ENCODE measurements at places on chromosomes 12 and 14. TPM values are rescaled to one million over a fixed set of nuclear protein-coding genes. Genes with fewer than 3 reads are reported as not detected.
A peak's percentile ranks its signal among the peaks of the same experiment; 100 is the strongest.

DNA sequence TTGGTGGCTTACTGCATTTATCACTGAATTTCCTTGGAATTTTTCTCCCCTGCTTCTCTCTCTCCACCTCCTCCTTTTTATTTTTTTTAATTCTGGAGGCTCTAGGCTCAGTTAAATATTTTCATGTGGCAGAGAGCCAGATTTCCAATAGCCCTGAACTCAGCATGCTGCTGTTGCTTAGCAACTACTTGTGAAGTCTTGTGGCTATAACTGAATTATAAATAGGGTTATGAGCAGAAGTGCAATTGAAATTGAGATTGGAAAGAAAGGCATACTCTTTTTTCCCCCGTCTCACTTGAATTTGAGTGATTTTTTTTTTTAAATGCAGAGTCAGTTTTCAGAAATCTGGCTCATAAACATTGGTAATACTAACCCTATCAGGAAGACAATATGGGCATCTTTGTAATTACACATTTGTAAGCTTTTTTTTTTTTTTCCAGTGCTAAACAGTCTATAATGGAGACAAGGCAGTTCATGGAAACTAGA is 38.3 kb downstream of the ATF7IP start:
- no peaks in the 10 kb centered on the region for H3K36me3 ChIP-seq
- no peaks in the 10 kb centered on the region for H3K27me3 ChIP-seq
- peak overlapping the region; percentile 33 for H3K27ac ChIP-seq
- no peak for DNase-seq
- H3K4me3 ChIP-seq, result no peak overlapping the region
- H3K4me1 ChIP-seq, result no peaks in the 10 kb centered on the region

The PLEKHH1 gene
- 2.3 TPM for total RNA-seq

- H3K36me3 ChIP-seq, result peaks cover 12% of the 10 kb centered on the region
- peaks cover 3% of the 10 kb centered on the region for H3K4me1 ChIP-seq
- no peak overlapping the region for H3K27ac ChIP-seq
These were observed 10.3 kb downstream of the MIS18BP1 start for GRCh38 chr14:45242706-45243105.

GRCh38 chr14:60245380-60246177 is 3.4 kb upstream of the PPM1A start:
- no peak overlapping the region for H3K4me3 ChIP-seq
- no peak for DNase-seq
- H3K4me1 ChIP-seq, result peaks cover 3% of the 10 kb centered on the region
- H3K27ac ChIP-seq, result no peak overlapping the region
- H3K27me3 ChIP-seq, result no peaks in the 10 kb centered on the region

- H3K4me3 ChIP-seq, result no peak overlapping the region
- no peaks in the 10 kb centered on the region for H3K4me1 ChIP-seq
- no peak overlapping the region for H3K27ac ChIP-seq
- H3K27me3 ChIP-seq, result no peaks in the 10 kb centered on the region
- DNase-seq, result no peak
- no peaks in the 10 kb centered on the region for H3K36me3 ChIP-seq
These were observed 371.1 kb upstream of the RPL10L start for GRCh38 chr14:47022721-47023120.

DNA sequence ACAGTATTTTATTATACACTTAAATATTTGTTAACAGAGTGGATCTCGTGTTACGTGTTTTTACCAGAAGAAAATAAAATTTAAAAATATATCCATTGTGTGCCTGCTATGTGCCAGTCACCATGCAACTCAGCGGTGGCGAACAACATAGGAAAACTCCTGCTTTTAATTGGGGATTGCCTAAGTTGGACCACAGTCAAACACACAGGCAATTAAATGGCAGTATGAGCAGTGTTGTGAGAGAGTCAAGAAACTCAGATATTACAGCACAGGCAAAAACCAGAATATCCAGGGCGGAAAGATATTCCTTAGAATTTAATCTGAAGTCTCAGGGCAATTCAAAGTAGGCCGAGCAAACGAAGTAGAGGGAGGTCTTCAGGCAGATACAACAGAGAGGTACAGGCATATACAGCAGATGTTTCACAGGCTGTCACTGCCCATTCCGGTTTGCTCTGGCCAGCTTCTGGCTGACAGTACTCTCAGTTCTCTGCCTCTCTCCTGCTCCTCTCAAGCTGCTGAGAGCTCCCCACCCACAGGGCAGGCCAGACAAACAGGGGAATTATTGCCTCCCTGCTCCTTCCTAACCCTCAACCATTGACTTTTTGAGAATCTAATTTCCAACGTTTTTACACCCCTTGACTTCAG is 540.2 kb upstream of the TMEM132C start:
- DNase-seq, result no peak
- no peaks in the 10 kb centered on the region for H3K4me1 ChIP-seq
- H3K4me3 ChIP-seq, result no peak overlapping the region
- H3K27me3 ChIP-seq, result no peaks in the 10 kb centered on the region

The KRT6B gene
- total RNA-seq, result not detected

DNA sequence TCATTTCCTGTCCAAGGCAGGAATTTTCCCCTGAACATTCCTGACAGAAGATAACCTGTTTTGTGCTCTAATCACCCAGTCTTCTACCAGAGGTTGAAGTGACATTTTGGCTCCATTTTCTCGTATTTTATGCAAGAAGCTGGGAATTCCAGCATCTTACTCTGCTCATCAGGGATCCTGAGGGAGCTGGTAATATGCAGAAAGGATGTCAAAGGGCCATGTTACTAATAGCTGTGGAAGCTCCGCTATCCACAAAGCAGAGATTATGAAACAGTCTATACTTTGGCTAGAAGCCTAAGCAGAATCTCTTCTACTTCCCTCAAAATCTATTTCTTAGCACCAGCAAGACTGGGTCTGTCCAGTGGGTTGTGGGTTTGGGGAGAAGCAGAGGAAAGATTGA is 613.0 kb downstream of the DIO2 start:
- no peak for DNase-seq
- no peaks in the 10 kb centered on the region for H3K4me1 ChIP-seq
- H3K4me3 ChIP-seq, result no peak overlapping the region
- H3K27ac ChIP-seq, result no peak overlapping the region
- no peaks in the 10 kb centered on the region for H3K36me3 ChIP-seq

DNA sequence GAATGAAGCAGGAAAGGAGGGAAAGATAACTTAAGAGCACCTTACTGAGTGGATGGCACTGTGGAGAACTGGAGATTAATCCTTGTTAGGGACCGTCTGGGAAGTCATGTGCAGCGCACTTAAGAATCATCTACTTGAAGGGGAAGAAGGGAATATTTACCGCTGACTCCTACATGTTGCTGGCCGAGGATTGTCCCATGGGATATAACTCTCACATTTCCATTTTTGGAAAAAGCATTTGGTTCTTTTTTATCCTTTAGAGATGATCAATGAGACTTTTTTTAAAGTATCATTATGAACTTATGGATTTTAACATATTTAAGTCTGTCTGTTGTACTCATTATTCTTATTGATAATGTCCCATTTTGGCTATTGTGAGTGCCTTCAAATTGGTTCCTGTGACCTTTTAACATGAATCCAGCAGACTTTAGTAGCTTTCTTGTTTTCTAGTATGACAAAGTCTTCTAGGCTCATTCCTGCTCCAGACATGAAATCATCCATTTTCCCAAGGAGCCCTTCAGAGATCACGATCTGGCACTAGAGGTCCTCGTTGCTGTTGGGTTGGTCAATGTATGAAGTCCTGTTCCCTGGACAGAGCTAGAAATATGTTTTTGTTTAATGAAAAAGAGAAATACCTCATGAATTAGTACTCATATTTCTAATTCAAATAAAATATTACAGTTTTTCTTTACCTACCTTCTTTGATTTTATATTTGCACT is 20.2 kb upstream of the FAM234B start:
- H3K36me3 ChIP-seq, result no peaks in the 10 kb centered on the region
- no peak for DNase-seq
- H3K27me3 ChIP-seq, result no peaks in the 10 kb centered on the region
- H3K4me3 ChIP-seq, result no peak overlapping the region
- H3K27ac ChIP-seq, result no peak overlapping the region

- H3K4me3 ChIP-seq, result peak overlapping the region; percentile 57
- H3K36me3 ChIP-seq, result no peaks in the 10 kb centered on the region
- peak overlapping the region; percentile 76 for H3K27ac ChIP-seq
- peaks cover 16% of the 10 kb centered on the region for H3K4me1 ChIP-seq
These were observed 516 bp downstream of the ANKRD9 start for GRCh38 chr14:102508774-102509745.

DNA sequence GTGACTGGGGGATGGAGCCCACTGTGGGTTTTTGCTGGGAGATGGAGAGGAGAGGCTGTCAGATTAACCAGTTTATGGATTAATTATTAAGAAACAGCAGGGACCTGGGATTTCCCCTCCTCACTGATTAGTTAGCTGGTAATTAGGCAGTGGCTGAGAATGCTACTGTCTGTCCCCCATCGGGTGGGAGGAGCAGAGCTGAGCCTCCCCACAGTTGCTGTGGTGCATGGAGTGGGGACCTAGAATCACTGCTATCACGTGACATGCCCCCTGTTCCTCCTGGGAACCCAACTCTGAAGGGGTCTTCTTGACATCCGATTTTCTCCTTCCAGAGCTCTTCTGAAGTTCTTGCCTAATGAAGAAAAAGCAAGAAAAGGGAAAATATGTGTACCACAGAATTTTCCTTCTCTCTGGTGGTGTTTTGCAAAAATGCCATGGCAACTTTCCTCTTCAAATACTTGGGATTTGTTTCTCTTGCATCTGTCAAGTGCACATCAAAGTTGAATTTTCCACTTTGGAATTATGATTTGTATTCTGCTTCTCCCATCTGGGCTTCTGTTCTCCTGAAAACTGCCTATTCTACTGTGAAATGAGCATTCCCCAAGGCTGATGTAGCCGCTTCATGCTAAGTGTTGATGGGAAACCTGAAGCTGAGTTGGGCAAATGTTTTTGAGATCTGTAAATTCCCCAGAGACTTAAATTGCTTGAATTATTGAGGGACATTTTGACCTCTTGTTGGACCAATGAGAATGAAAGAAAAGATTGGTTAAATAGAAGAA is 264.2 kb downstream of the RGS6 start:
- no peaks in the 10 kb centered on the region for H3K27me3 ChIP-seq
- no peak overlapping the region for H3K27ac ChIP-seq
- DNase-seq, result no peak

The KTN1 gene
- 179 TPM for total RNA-seq

GRCh38 chr14:85358136-85358785 is 171.7 kb upstream of the FLRT2 start:
- H3K4me3 ChIP-seq, result no peak overlapping the region
- H3K4me1 ChIP-seq, result no peaks in the 10 kb centered on the region
- no peak overlapping the region for H3K27ac ChIP-seq
- DNase-seq, result no peak
- H3K36me3 ChIP-seq, result no peaks in the 10 kb centered on the region

The PELI2 gene
- 25.7 TPM for total RNA-seq

DNA sequence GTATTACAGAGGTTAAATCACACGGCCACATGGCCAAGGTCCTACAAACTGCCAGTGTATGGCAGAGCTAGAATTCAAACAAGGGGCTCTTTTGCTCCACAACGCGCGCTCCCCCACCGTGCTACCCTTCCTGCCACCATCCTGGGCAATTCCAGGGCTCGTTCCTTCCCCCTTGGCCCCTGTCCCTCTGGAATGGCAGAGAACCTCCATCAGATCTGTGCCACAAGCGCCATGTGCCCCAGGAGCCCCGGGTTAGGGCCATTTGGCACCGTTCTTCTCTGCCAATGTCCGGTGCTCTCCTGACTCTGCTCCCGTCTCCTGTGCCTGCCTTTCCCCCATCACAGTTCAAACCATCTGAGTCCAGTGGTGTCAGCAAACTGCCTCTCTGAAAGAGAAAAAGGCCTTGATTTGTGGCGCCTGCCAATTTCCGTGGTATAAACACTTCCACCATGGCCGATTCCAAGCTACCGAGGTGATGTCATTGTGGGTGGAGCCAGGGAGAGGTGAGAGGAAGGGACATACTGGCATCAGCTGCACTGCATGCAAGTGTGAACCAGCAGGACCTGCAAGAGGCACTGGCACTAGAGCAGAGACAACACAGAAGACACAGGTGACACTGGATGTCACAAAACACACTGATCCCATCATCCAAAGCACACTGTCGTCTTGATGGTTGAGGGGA is 163.1 kb downstream of the CALM1 start:
- H3K27ac ChIP-seq, result no peak overlapping the region
- peaks cover 8% of the 10 kb centered on the region for H3K4me1 ChIP-seq
- no peaks in the 10 kb centered on the region for H3K36me3 ChIP-seq

GRCh38 chr14:20522332-20522731 is 17.0 kb downstream of the RNASE10 start:
- H3K36me3 ChIP-seq, result no peaks in the 10 kb centered on the region
- no peaks in the 10 kb centered on the region for H3K27me3 ChIP-seq
- H3K4me3 ChIP-seq, result no peak overlapping the region
- H3K27ac ChIP-seq, result no peak overlapping the region

The SOAT2 gene
- total RNA-seq, result not detected

GRCh38 chr14:74922752-74923401 is at the start of gene RPS6KL1:
Gene RPS6KL1, minus strand, starts transcription at chr14:74923260. Its CDS starts 1,719 bp downstream, at chr14:74921541.
- peak; percentile 89 for DNase-seq
- no peaks in the 10 kb centered on the region for H3K36me3 ChIP-seq
- H3K4me1 ChIP-seq, result peaks cover 9% of the 10 kb centered on the region
- no peak within 1 kb of the TSS for H3K27ac ChIP-seq
- peak within 1 kb of the TSS; percentile 61 for H3K4me3 ChIP-seq

The C1QL4 gene
- not detected for total RNA-seq

- H3K27ac ChIP-seq, result peak overlapping the region; percentile 39
- peaks cover 27% of the 10 kb centered on the region for H3K4me1 ChIP-seq
- H3K36me3 ChIP-seq, result no peaks in the 10 kb centered on the region
- DNase-seq, result no peak
- H3K4me3 ChIP-seq, result no peak overlapping the region
- H3K27me3 ChIP-seq, result no peaks in the 10 kb centered on the region
These were observed 63.6 kb downstream of the CHGA start for GRCh38 chr14:92986254-92987147.

- no peak overlapping the region for H3K4me3 ChIP-seq
- H3K4me1 ChIP-seq, result no peaks in the 10 kb centered on the region
These were observed 297.9 kb downstream of the BCL11B start for GRCh38 chr14:98974113-98974512.

- H3K4me3 ChIP-seq, result no peak overlapping the region
- no peak overlapping the region for H3K27ac ChIP-seq
- H3K27me3 ChIP-seq, result no peaks in the 10 kb centered on the region
- H3K4me1 ChIP-seq, result no peaks in the 10 kb centered on the region
- H3K36me3 ChIP-seq, result no peaks in the 10 kb centered on the region
These were observed 9.1 kb upstream of the KIF21A start for GRCh38 chr12:39451977-39452376.

The MRPL51 gene
- 114 TPM for total RNA-seq

GRCh38 chr12:16148938-16149337 is 128.5 kb downstream of the SLC15A5 start:
- H3K4me1 ChIP-seq, result no peaks in the 10 kb centered on the region
- no peaks in the 10 kb centered on the region for H3K27me3 ChIP-seq
- H3K4me3 ChIP-seq, result no peak overlapping the region
- H3K27ac ChIP-seq, result no peak overlapping the region
- DNase-seq, result no peak
- no peaks in the 10 kb centered on the region for H3K36me3 ChIP-seq

GRCh38 chr12:4958697-4959375 is 49.1 kb downstream of the KCNA1 start:
- no peaks in the 10 kb centered on the region for H3K36me3 ChIP-seq
- peaks cover 37% of the 10 kb centered on the region for H3K27me3 ChIP-seq
- no peak overlapping the region for H3K4me3 ChIP-seq

- no peaks in the 10 kb centered on the region for H3K27me3 ChIP-seq
- peaks cover 67% of the 10 kb centered on the region for H3K4me1 ChIP-seq
- peak overlapping the region; percentile 53 for H3K27ac ChIP-seq
- no peak overlapping the region for H3K4me3 ChIP-seq
These were observed 23.8 kb downstream of the PXN start for GRCh38 chr12:120241561-120242274.

All from upper lobe of right lung (tissue), 1 donor.